ENCODE measurements at places on chromosomes 2 and 18.

DNA sequence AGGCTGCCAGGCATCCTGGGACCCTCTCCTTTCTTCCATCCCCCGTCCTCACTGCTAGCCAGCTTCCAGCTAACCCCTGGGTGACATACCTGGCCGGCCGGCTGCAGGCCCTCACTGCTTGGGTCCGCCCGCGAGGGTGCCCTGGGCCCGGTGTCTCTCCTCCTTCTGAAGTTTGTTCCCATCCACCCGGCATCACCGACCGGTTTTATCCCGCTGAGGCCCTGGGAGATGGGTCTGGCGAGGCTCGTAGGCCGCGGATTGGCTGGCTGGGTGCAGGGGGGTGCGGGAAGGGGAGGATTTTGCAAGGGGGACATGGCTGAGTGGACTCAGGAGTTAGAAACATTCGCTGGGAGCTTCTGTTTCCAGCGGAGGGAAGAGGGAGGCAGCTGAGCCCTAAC, at the start of gene PAX8:
Gene PAX8 (minus strand): TSS at position 180 of the 398 bp plus-strand sequence. CDS start 527 bp downstream, outside the sequence.
- no peak for DNase-seq

- DNase-seq, result no peak
Observed at GRCh38 chr2:239595726-239596125, 194.9 kb upstream of the HDAC4 start.

DNA sequence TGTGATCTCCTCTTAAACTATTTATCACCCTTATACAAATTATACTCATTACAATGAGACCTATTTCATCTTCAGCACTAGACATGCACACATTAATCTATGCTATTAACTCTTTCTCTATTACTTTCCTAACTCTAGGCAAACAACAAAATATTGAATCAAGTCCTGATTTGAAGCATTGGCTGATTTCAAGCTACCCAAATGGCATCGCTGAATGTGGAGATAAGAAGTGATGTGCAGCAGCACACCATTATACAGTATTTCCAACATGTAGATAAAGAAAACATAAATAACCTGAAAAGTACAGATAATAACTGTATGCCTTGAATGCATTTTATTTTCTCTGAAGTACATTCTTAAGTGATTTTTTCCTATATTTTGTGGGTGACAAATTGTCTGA, 268.6 kb upstream of the GULP1 start:
- no peak for DNase-seq

DNA sequence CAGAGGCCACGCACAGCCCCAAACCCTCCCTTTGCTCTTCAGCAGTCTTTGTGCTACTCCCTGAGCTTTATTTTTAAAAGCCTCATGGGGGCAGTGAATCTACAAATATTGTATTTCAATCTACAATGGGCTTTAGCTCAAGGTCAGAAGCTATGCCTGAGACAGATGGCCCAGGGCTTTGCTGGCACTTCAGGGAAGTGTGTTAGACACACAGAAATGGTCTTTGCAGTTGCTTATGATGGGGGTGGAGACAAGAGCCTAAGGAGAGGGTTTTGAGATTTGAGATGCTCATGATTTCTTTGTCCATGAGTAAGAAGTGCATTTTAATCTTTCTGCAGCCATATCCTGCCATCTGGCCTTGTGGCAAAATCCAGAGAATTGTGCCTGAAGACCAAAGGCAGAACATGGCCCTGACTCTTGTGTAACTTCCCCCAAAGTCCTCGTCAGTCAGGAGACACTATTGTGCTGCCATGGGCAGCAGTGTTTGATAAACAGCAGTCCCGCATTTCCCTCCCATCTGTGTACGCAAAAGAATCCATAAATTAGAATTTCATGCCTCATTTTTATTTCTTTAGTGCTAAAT, 92.6 kb downstream of the VAPA start:
- DNase-seq, result peak; percentile 54

- no peak for DNase-seq
Observed at GRCh38 chr2:72138921-72139381, 8.7 kb downstream of the CYP26B1 start.

DNA sequence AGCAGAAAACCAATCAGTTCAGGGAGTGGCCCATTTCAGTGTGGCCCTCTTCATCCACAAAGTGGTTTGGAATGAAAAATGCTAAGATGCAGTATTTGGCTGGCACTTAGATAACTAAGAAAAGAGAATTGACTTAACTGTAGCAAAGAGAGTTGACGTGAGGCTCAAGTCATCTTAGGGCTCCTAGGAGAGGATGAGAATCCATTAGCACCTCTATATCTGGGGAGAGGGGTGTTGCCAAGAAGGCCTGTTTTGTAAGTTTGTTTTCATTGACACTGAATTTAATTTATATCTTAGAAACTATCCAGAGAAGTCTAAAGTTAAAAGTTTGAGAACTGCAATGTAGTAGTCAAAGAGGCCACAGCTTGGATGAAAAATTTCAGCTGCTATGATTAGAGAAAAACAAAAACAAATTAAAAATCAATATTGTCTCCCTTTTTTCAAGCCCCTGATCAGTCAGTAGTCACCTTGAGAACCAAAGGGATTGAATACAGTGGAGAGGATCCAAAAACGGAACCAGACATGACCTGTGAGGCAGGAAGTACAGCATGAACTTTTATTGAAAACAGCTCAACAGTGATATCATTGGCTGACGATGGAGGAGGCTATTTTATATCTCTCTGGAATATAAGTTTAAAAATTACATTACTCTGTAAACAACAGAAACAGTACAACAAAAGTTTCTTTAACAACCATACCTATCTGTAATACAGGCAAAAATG, 52.7 kb downstream of the PHLPP1 start:
- DNase-seq, result peak; percentile 22

- DNase-seq, result peak; percentile 49
Observed at GRCh38 chr2:18117592-18117991, 239.1 kb downstream of the KCNS3 start.

DNA sequence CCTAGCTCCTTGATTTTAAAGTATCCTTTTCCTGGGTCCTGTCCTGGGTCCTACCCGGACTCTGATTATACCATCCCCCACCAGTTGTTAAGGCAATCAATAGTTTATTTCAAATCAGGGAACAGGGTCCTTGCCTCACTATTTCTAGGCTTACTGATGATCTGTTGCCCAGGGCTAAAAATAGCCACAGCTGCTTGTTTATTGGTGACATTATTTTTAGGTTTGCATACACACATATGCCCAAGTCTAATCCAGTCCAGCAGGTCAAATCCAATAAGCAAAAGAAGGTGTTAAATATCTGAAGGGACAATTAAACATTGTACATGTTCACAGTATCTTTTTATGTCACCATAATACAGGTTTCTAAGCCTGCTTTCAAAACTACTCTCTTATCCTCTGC, 66.0 kb downstream of the RAB10 start:
- DNase-seq, result no peak

GRCh38 chr18:11400703-11401102, 208.7 kb upstream of the SLC35G4 start:
- no peak for DNase-seq

DNA sequence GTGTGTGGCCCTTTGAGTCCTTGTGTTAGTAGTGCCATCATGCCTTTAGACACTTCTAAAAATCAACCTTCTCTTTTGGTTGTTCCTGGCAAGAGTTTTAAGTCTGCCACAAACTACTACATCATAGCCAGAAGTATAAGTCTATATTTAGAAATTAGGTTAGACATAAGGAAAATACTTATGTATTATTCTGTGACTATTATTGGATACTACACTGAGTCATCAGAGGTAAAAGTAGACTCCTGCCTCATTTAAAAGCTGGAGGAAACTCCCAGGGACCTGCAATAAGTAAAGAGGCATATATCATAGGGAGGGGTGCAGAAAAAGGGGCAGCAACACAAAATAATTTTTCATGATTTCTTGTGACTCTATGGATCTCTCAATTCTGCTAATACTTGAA, 99.4 kb upstream of the OSR1 start:
- DNase-seq, result no peak

DNA sequence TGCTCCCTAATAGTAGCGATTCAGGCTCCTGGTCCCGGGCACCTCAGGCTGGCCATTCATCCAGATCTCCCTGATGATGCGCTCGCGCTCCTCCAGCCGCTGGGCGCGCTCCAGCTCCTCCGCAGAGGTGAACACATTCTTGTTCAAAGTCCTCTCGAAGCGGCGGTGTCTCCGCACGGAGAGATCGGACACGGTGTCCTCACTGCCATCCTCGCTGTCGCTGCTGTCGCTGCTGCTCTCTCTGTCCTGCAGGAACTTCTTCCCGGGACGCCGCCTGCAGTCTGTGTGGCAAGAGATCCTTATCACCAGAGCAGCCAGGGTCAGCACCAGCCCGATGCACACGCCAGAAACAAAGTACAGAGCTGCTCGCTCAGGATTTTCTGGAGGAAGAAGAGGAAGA, 67.5 kb downstream of the EVA1A start:
- no peak for DNase-seq

GRCh38 chr18:69032009-69032408, 234.1 kb downstream of the CCDC102B start:
- DNase-seq, result no peak

DNA sequence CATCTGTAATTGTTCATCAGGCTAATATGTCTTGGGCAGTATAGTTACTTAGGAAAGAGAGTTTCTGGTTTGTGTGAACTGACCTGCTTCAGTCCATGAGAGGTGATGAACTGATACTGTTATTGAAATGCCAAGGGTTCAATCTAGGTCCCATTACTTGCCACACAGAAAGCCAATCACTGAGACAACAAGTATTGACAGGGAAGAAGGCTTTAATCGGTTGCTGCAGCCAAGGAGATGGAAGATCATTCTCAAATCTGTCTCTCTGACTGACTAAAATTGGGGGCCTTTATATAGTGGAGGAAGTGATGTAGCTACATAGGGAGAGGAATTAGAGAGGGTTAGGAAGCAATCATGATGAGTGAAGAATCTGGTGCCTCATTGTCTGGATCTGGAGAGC, 19.9 kb upstream of the FAM98A start:
- no peak for DNase-seq

- peak; percentile 46 for DNase-seq
Observed at GRCh38 chr2:140975237-140975636, 1155.6 kb downstream of the LRP1B start.

DNA sequence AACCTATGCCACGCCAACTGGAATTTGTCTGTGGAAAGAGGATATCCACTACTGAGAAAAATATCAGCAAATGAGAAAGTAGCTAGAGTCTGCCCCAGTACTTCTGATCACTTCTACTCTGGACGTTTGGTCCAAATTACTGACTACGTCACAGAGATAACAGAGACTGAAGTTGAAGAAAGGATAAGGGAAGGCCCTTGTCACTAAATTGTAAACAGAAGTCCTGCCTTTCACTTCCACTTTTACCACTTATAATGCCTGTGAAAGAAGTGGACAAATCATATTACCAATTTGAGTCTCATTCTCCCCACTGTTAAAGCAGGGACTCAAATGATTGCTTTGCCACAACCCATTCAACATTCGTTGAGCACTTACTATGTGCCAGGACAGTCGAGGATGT, 173.9 kb upstream of the ERBB4 start:
- DNase-seq, result no peak

- DNase-seq, result peak; percentile 50
Observed at GRCh38 chr2:43542285-43542933, 53.4 kb downstream of the THADA start.

DNA sequence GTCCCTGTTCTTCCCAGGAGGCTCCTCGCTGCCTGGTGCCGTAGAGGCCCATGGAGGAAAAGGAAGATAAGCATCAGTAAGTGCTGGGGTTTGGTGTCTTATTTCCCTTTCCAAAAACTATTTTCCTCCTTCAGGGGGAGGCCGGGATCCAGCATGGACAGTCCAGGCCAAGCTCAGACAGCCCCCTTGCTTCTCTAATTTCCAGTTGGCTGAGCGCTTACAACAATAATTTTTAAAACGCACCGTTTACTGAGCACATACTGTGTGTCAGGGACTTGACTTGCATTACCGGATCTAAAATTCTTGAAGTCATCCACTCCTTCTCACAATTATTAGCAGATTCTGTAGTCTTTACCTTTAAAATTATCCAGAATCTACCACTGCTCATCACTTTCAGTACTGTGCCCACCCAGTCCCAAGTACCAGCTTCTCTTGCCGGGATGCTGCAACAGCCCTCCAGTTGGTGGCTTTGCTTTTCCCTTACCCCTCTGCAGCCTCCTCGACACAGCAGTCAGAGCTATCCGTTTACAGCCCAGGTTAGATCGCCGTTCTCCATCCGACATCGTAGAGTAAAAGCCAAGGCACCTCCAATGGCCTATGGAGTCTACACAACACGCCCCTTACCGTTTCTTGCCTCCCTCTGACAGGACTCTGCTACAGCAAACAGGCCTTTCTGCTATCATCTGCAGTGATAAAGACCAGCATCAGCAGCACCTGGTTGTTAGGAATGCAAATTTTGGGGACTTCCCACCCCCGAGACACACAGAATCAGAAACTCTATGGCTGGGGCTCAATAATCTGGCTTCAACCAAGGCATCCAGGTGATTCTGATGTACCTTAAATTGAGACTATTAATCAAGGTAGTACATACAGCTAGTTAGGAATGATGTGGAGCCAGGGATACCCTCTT, 75.2 kb upstream of the TSPYL6 start:
- no peak for DNase-seq

DNA sequence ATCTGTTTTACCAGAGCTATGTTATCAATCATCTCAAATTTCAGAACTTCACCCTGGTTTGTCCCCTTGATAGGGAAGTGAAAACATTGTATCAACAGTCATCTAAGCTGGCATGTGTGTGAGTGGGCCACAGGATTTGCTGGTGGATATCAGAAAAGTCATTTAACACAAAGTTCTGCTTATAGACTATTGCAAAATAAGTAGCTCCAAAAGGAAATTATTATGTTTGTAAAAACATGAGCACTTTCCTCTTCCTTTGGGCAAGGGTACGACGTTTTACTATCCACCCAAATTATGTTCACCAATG, 20.7 kb upstream of the COPS8 start:
- DNase-seq, result no peak

- DNase-seq, result no peak
Observed at GRCh38 chr2:20985062-20985461, 58.8 kb downstream of the APOB start.

DNA sequence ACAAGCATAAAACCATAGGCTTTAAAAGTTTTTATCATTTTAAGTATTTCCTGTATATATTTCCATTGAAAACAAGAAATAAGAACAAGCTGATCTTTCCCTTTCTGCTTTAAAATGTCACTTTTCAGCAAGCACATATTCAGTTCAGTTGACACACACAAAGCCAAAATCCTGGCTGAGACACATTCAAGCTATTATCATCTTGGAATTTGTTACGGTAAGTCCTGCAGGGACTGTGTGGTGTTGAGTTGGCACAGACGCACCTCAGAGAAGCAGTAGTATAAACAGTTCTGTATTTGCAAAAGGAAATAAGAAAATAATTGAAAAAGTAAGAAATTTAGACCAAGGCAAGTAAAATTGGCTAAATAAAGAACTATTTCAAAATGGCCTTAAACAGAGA, 10.4 kb upstream of the DAW1 start:
- DNase-seq, result no peak

- DNase-seq, result peak; percentile 47
Observed at GRCh38 chr2:236558993-236559978, 10.3 kb upstream of the ACKR3 start.

DNA sequence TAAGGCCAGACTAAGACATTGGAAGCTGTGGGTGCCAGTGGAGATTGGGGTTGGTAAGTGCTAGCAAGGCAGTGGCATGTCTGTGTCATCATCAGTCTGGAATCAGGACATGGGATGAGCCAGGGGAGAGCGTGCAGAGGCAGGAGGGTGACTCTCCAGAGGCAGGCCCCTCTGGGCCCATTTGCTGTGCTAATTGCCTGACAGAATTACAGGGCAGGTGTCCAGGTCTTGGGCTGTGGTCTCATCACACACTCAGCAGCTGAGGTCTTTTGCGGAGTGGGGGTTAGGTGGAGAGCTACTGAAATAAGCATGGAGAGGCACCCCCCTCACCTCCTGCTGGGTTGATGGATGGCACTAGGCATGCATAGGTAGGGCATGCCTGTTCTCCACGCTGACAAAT, 57.4 kb downstream of the CELF4 start:
- DNase-seq, result no peak

All from fibroblast of skin of right biceps (primary cell).